ENCODE measurements at places on chromosomes 4 and X.

GRCh38 chr4:17480210-17480927 lies 31.5 kb downstream of the QDPR start:
- DNase-seq: no peak

GRCh38 chr4:70754470-70754869 lies 32.7 kb downstream of the RUFY3 start:
- no peak for DNase-seq

DNA sequence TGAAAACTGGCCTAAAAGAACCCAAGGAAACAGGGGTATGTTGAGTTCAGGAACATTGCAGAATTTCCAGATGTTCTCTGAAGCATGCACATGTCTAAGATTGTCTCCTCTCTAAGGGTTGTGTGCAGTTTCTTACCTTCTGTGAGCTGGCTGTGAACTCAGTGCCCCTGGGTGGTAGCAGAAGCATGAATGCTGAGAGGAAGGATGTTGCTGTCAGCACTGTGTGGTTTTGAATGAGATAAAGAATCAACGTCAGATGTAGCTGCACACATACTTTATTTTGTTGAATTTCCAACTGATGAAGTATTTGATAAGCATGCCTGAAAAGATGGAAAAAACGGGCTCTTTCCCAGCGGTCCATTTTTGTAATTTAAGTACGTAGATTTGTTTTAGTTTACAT lies 23.8 kb upstream of the CD38 start:
- DNase-seq: no peak

GRCh38 chrX:37745354-37745753 lies 34.5 kb upstream of the CYBB start:
- no peak for DNase-seq

DNA sequence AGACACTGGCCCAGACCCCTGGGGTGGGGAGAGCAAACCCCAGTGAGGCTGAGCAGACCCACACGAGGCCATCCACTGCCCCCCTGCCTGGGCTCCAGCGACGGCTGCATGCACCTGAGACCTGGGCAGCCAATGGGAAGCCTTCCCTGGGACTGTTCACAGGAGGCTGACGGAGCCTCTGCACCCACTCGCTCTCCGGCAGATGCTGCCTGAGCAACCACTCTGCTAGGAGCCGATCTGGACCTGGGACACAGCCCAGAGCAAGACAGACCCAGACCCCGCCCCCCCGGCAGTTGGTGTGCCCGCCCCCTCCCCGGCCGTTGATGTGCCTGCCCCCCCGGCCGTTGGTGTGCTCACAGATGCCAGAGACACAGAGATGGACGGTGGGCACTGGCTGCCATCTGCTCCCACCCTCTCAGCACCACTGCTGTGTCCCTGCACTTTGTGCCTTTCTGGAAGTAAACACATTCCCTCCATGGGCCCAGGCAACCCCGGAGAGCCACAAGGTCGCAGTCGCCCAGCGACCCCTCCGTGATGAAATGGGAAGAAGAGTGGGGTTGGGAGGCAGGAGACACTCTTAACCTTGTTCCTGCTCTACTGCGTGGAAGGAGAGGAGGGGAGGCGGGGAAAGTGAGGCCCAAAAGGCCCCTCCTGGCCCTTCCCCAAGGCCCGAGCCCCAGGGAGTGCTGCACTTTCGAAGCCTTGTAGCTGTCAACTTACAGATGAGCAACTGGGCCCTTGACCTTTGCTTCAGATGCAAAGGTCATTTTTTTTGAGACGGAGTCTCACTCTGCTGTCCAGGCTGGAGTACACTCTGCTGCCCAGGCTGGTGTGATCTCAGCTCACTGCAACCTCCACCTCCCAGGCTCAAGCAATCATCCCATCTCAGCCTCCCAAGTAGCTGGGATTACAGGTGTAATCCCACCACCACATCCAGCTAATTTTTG lies 62.0 kb downstream of the ZFYVE28 start:
- no peak for DNase-seq

DNA sequence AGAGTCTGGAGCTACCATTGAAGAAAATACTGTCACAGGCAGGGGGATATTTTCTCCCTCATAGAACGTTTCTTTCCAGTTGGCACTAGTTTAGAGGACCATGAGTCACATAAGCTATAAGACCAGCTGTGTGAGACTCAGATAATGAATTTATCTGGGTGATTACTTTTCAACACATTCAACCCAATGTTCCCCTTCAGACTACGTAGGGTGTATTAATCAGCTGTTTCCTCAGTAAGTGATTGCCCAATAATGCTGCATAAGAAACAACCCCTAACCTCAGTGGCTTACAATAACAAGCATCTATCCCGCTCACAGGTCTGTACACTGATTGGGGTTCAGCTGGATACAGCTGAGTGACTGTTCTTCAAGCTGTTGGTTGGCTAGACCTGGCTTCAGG lies 38.1 kb downstream of the CBLL2 start:
- DNase-seq: no peak

- no peak for DNase-seq
Measured at GRCh38 chrX:18582910-18583493, 88.9 kb downstream of the RS1 start.

DNA sequence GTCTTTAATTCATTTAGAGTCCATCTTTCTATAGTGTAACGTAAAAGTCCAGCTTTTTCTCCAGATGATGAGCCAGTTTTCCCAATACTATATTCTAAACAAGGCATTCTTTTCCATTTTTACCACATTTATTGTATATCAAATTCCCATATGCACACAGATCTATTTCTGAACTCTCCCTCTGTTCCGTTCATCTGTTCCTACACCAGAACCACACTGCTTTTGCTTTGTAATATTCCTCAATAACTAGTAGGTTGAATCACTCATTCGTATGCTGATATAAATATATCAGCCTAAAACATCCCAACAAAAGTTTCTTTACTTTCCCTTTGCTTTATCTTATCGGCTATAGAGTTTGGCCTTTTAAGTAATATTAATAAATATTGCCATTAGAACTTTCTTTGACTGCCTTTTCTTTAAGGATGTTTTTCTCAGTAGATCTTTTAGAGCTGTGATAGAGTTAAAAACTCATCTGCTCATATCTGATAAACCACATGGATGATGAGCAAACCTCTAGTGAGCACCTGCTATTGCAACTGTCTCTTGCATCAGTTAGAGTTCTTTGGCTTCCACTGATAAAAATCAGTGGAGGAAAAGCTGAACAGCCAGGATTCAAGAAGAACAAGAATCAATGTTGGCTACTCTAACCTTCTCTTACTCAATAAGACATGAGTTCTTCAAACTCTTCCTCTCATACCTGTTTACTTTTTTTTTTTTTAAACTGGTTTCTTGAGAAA lies 13.1 kb upstream of the RPL34 start:
- no peak for DNase-seq

- DNase-seq: no peak
Measured at GRCh38 chr4:95249426-95250021, 299.2 kb downstream of the UNC5C start.

GRCh38 chrX:139518475-139518874 lies 12.1 kb upstream of the F9 start:
- no peak for DNase-seq

DNA sequence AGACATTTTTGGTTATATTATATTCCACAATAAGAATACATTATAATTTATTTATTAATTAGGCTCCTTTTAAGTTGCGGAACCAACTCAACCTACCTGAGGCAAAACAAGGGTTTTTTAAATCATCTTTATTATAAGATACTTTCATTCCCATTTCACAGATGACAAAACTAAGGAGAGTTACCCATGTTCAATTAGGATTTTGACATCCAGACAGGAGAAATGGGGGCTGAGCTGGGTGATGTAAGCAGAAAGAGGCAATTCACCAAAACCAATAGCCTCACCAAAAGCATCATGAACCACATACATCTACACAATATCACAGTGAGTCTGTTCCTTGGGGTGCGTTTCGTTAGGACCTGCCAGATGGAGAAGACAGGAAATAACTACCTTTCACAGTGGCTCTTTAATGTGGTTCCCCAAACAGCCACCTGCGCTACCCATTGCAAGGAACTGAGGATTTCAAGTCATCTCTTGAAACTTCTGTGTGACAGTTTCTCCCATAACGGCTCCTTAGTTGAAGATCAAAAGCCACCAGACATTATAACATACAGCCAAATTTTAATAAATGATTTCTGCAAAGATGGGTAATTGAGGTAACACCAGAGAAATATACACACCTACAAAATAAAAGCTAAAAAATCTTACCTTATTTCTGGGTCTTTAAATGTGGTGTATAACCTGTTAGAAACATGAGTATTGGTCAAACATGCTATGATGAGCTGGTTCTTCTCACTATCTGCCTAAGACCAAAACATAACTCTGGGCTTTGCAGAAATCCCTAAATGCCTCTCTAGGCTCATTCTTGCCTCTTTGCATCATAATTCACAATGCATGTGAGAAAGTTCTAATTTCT lies 190.6 kb upstream of the LEF1 start:
- DNase-seq: no peak

DNA sequence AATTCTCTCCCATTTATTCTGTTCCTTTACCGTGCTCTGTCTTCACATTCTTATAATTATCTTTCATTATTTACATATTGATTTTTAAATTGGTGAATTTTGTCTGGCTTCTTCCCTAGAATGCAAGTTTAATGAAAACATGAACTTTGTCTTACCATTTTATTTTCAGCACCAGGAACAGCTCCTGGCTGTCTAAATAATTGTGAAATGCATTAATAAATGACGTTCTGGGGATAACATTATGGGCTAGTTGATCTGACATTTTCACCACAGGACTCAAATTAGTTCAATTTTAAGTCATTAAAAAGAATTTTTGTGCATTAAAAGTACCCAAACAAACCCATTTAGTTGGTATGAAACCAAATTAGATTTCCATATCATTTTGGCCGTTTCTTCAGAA lies 97.5 kb downstream of the KCTD8 start:
- no peak for DNase-seq

- DNase-seq: no peak
Measured at GRCh38 chrX:154437971-154438893, 1.3 kb downstream of the GDI1 start.

DNA sequence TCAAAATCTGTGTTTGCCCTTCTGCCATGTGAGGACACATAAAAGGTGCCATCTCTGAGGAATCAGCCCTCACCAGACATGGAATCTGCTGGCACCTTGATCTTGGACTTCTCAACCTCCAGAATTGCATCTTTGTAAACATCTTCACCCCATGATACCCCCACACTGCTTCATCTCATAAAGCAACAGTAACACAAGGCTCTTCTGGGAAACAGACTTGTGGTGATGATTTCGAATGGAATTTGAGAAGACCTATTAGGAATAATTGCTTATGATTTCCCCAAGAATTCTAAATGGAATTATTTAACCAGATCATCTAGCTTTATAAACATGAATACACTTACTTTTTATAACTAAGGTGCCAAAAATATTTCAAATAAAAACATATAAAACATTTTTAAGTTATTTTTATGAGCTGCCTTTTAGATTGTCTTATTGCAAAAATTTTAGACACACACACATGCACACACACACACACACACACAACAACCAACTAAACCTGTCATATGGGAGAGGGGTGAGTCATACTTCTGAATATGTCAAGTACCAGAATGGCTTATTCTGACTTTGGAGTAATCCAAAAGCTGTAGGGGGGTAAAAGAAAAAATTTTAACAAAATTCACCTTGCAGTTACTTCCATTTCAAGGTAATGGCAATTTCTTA lies 82.0 kb downstream of the USP46 start:
- no peak for DNase-seq

- no peak for DNase-seq
Measured at GRCh38 chrX:44228621-44229020, 114.9 kb downstream of the EFHC2 start.

- no peak for DNase-seq
Measured at GRCh38 chr4:182141061-182141460, 102.1 kb upstream of the TENM3 start.

DNA sequence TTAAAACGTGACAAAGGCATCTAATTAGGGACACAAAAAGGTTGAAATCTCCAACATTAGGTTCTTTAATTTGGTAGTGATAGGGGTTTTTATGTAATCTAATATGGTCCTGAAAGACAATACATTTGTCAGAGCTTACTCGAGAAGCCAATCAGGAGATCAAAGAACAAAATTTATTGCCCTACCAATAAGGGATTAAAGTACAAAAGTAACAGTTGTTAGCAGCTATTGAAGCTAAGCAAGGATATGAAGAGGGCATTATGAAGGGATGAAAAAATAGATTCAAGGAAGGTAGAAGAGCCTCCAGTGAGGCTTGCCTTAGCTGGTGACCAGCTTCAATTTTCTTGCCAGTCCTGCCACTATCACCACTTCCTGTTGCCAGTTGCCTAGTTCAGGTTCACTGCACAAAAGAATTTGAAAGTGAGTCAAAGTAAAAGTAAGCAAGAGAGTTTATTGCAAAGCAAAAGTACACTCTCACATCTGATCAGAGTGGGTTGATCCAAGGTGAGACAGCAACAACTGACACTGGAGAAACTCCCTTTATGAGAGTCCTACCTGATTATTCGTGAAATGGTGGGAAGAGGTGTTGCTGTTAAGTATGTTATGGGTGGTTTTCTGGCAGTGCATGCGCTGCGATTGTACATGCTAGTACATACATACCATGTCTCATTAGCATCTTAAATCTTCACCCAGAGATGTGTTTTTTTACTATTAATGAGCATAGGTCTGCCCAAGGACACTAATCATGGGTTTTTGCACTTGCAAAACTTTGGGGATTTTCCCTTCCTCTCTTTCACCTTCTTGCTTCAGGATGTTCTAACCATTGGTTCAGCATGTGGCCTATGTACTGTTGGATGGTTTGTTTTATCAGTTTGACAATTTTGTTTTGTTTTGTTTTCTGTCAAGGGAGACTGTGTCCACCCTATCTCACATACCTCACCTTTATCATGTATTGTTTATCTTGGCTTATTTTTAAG lies 263.2 kb upstream of the ITM2A start:
- no peak for DNase-seq

GRCh38 chr4:187606581-187606980 lies 389.0 kb upstream of the ZFP42 start:
- DNase-seq: no peak

DNA sequence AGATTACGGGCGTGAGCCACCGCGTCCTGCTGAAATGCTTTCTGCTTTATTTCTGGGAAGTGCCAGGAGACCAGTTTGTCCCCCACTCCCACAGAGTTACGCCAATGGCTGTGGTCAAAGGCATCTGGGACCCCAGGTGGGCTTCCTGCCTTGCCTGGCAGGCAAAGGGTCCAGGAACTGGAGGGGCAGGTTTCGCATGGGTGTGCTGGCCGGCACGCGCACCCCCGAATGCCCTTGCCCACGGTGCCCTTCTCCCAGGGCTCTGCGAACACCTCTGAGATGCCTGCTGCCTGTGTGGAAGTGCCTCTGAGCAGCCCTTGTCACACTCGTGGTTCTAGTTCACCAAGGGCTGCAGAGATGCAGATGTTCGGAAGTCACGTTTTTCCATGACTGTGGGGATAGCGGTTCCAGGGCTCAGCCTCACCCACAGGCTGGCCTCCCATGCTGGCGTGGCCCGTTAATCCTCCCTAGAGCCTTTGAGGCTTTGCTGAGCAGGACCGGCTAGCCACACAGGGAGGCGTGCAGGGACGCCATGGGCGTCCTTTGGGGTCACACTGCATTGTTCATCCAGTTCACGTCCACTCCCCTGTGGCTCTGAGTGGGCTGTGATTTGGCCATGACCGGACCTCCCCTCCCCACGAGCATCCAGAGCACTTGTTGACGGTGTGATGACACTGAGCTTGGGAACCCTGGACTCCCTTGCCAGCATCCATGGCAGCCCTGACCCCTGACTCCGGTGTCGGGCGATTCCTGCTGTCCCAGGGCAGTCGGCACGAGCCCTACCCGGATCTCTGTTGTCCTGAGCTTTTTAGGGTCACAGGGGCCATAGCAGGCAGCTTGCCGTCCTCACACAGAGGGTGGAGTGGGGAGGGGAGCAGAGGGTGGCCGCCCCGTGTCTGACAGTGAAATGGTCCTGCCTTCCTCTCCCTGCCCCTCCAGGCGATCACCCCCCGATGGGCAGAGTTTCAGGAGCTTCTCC lies 12.7 kb upstream of the ADD1 start:
- no peak for DNase-seq

Measured in cortex of kidney (tissue), 1 donor.